ENCODE measurements at places on chromosomes 6 and 20.

- DNase-seq, result no peak
Measured at GRCh38 chr6:146456886-146457285, 86.7 kb upstream of the RAB32 start.

GRCh38 chr20:2816583-2817340 lies 598 bp downstream of the TMEM239 start:
- DNase-seq, result no peak

- no peak for DNase-seq
Measured at GRCh38 chr20:16050366-16050765, 522.9 kb downstream of the KIF16B start.

GRCh38 chr6:28490205-28490890 lies 25.2 kb downstream of the GPX6 start:
- DNase-seq, result no peak

DNA sequence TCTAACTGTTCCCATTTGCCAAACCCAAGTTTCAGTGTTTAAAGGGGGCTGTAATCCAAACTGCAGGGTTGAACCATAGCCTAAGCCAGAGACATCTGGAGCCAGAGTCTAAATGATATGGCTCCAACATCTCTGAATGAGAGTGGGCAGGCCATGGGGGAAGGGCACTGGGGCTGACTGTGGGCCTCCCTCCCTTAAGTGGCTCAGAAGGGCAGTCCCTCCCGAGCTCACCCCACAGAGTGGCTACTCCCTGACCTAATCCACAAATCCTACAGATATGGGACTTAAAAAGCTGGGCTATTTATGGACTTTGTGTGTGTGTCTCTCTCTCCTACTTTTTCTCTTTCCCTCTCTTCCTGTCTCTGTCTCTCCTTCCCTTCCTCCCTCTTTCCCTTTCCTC lies 35.8 kb upstream of the AAR2 start:
- DNase-seq, result no peak
